ENCODE measurements at places on chromosomes 1 and 21.

- no peak for DNase-seq
These were observed 125.5 kb upstream of the IRF2BP2 start for GRCh38 chr1:234735476-234735875.

DNA sequence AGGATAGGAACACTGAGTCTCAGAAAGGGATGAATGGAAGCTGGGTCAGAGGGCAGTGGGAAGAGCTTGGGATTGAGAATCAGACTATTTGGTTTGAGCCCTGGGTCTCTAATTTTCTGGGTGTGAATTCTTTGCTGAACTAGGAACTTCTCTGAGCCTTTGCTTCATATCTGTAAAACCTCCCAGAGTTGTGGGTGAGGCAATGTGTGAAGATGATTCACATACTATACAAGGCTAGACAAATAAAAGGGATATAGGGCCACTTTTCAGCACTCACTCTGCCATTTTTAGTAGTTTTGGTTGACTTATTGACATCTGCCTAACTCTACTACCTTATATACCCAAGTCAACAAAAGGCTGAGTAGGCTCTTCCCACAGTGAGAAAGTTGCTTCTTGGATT, 77.7 kb upstream of the JUN start:
- DNase-seq = no peak

DNA sequence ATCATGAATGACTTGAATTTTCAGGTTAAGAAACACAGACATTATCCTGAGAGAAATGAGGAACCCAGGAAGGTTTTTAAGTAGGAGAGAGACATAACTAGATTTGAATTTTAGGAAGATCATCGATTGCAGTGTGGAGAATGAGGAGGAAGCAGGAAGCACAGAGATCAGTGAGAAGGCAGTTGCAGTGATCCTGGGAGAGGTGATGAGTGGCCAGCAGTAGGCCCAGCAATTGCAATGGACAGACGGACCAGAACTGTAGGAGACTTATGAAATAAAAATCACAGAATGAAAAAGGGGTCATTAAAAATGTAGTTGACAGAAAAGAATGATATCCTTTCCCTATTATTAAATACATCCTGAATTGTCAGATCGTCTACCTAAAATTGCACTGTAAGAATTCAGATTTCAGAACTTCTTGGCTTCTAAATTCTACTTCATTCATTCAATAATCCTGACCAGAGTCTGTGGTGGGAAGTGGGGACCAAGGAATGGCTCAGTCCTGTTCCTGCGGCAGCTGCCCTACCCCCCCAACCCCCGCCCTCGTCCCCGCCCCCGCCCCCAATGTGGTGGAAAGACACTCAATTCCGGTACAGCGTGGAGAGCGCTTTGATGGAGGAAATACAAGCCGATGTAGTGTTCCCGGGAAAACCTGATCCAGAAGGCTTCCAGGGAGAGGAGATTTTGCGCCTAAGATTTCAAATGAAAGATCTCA, 35.1 kb downstream of the SLC2A1 start:
- no peak for DNase-seq

DNA sequence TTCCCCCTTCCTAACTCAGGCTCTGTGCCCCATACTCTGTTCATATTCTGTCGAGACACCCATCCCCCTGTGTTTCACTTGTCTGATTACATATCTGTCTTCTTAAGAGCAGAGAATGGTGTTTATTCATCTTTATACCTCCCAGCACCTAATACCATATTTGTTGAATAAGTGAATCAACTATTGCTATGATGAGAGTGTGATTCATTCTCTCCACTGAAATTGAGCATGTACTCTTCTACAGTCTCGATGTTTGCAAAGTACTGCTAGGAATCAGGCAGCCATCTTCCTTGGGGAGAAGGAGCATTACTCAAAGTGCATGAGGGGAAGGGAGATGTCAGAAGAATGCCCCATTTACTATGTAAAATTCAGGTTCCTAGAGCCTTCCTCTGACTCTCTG, 27.0 kb downstream of the TBX15 start:
- no peak for DNase-seq

DNA sequence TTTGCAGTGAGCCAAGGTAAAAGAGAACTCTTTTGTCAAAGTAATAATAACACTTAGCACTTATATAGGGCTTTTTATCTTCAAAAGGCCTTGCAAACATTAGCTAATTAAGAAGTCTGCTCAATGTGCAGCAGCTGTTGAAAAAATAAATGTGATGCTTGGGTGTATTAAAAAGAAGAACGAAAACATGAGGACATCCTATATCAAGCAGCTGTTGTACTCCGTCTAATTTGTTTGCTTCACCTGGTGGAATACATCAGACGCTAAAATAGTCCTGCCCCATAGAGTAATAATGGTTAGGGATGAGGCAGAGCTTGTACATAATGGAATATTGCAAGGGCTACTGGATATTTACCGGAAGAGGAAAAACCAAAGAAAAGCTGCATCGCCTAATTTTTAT, 299.5 kb downstream of the ST6GALNAC3 start:
- no peak for DNase-seq

DNA sequence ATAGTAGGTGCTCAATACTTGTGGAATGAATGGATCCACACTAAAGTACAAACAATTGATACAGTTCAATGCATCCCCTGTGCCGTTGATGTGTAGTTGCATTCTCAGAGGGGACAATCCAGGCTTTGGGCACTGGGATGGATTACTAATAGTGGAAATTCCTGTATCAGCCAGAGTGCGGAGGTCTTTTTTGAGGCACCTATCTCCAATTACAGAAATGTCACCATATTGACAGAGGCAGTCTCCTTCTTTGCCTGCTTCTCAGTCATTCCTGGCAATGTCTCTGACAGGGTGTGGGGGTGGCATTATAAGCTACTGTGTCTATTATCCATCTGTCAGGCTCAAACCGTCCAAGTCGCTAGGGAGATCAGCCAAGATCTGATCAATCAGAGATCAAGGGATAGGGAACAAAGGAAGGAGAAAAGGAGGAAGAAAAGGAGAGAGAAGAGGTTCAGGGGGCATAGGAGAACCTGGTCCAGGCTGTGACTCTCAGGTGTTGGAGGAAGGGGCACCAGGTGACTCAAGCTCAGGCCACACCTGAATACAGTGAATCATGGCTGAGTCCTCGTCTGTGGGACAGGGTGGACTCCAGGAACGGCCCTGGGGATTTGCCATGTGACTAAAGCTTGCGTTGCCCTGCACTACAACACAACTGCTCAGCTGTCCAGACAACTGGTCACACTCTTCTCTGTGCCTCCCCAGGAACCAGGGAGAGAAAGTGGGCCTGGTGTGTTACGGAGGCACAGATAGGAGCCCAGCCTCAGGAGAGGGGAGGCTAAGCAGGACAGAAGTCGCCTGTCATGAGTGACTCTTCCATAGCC, 3.4 kb upstream of the LAMB3 start:
- DNase-seq = no peak

GRCh38 chr21:42650033-42650370, 3.4 kb upstream of the PDE9A start:
- DNase-seq = no peak

All from stimulated activated CD4-positive, alpha-beta T cell treated with anti-CD3 and anti-CD28 coated beads, Interleukin-4, amount 100 ng/mL, for 24 hours (primary cell).